ENCODE measurements at places on chromosomes 7 and 10.
A peak's percentile ranks its signal among the peaks of the same experiment; 100 is the strongest.

GRCh38 chr7:133452577-133452976 lies 199.7 kb downstream of the EXOC4 start:
- no peak for DNase-seq

DNA sequence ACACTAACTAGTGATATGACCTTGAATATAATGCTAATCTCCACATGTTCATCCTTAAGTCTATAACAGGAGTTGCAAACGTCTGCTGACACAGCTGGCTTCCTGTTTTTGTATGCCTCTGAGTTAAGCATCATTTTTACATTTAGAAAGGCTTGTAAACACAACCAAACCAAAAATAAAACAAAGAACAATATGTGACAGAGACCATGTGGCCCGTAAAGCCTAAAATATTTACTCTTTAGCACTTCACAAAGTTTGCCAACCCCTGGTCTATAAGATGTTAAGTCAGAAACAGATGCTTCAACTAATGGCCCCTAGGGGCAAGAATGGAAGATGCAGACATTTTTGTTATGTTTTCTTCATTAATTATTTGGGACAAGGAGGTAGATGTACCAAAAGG lies 109.3 kb downstream of the CPEB3 start:
- DNase-seq, result no peak

DNA sequence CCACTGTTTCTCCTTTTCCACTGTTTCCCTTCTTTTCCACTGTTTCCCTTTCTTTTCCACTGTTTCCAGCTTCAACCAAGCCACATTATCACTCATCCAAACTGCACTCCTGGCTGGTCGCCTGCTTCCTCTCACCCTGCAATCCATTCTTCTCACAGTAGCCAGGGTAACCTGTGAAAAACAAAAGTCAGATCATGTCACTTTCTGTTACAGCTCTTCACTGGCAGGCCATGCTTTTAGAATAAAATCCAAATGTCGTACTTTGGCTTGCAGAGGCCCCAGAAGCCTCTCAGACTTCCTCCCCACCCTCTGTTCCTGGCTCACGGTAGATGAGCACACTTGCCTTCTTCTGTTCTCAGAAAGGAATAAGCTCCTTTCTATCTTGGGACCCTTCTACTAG lies 33.9 kb downstream of the STARD3NL start:
- no peak for DNase-seq

DNA sequence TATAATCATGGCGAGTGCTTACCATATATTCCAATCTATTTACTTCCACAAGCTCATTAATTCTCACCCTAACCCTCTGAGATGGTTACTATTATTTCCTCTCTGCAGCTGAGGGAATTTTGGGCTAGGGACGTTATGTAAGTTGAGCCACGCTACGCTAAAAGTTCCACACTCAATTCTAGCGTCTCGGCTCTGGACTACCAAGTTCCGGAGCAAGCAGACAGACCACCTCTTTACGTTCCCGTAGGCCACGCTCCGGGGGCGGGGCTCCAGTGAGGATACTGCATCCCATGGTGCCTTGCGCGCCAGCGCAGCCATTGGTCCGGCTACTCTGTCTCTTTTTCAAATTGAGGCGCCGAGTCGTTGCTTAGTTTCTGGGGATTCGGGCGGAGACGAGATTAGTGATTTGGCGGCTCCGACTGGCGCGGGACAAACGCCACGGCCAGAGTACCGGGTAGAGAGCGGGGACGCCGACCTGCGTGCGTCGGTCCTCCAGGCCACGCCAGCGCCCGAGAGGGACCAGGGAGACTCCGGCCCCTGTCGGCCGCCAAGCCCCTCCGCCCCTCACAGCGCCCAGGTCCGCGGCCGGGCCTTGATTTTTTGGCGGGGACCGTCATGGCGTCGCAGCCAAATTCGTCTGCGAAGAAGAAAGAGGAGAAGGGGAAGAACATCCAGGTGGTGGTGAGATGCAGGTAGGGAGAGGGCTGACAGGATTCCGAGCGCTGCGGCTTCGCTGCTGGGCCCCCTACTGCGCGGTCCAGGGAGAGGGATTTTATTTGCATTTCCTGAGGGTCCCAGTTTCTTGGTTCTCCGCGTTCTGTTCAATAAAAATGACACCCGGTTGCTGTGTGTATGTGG lies at the start of gene KIF11:
Gene KIF11, plus strand, starts transcription at position 370 of the 858 bp plus-strand sequence. Its CDS starts 246 bp downstream, at position 616.
- peak; percentile 94 for DNase-seq

- no peak for DNase-seq
Observed at GRCh38 chr7:121480058-121480457, 84.0 kb upstream of the FAM3C start.

DNA sequence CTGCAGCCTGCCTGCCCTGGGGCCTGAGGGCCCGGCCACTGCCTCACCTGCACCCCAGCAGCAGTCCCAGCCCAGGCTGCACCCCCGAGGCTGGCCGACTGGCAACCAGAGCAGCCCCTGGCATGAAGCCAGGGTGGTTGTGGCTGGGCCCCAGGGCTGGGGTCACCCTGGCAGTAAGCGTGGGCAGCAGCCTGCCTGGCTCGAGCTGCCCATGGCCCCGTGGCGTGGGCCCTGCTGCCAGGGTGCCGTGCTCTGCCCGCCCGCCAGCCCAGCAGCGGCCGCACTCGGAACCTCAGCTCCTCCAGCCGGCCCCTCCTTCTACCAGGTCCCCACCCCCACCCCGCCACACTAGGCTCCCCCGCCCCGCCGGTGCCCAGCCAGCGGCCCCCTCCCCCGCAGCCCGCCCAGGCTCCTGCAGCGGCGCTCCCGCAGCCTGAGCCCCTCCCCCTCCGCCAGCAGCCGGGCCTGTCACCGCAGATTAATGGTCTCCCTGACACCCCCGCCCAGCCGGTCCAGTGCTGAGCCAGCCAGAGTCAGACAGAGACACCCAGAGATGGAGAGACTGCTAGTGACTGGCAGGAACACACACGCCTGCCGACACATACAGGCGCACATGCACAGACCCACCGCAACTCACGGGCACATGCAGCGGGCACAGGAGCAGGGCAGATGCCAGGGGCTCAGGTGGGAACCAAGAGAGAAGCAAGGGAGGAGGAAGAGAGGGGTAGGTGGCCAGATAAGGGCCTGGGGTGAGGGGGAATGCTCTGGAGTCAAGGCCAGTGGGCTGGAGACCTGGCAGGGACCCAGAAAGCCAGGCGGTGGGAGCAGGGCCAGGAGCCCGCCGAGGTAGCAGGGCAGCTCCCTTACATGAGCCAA lies 22.4 kb downstream of the KCNH2 start:
- no peak for DNase-seq

DNA sequence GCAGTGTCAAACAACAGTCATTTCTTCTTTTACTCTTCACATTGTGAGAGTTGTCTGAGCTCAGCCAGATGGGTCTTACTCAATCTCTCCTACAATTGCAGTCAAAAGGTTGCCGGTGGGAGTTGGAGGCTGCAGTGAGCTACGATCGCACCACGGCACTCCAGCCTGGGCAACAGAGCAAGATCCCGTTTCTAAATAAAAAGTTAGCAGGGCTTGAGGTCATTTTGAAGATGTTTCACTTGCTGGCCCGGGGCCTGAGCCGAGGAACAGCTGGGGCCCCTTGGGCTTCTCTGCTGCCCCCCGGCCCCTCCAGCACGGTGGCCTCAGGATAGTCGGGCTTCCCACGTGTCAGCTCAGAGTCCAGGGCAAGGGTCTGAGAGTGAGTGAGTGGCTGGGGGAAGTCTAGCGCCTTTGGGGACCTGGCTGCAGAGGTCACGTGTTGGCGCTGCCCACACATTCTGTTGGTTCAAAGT lies 40.4 kb downstream of the GTF2IRD1 start:
- no peak for DNase-seq

GRCh38 chr10:69481305-69481704 lies 30.0 kb downstream of the TSPAN15 start:
- no peak for DNase-seq

DNA sequence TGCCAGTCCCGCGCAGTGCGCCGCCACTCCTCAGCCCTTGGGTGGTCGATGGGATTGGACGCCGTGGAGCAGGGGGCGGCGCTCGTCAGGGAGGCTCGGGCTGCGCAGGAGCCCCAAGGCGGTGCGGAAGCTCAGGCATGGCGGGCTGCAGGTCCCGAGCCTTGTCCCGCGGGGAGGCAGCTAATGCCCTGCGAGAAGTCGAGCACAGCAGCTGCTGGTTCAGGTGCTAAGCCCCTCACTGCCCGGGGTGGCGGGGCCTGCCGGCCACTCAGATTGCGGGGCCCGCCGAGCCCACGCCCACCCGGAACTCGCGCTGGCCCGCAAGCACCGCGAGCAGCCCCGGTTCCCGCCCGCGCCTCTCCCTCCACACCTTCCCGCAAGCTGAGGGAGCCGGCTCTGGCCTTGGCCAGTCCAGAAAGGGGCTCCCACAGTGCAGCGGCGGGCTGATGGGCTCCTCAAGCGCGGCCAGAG lies 14.4 kb upstream of the WASL start:
- no peak for DNase-seq

DNA sequence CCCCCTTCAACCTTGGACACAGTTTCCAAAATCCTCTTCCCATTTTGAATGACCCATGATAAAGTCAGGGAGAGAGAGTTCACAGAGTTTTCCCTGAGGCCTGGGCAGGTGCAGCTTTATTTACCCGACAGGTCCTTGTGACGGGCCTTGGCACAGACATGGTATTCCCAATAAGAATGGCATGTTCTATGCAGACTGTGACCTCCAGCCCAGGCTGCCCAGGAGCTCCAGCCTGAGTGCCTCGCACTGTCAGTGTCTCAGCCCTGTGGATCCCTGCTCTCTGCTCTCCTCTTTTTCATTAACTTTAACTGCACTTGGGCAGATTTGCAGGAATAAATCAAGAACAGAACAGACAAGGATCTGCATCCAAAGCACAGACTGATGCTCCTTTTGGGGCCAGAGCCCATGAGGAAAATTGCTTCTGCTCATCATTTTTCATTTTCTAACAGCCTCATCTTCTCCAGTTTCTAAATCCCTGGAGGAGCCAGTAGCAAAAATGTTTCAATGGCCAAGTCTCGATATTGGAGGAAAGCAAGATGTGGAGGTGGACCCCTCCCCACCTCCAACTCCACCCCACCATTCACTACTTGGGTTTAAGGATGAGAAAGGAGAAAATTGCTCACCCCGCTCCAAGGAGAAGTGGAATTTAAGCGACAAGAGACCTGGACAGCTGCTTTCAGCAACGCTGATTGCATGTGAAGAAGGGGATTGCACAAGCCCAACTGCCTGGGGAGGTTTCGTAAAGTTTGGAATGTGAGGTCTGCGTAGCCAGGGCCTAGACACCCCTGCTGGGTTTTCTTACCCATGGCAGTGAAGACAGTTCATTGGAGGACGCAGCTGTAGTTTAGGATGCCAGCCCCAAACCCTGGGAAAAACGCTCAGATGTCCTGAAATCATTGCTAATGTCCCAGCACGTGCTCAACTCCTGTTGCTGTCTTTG lies 225.9 kb downstream of the WDR11 start:
- no peak for DNase-seq

DNA sequence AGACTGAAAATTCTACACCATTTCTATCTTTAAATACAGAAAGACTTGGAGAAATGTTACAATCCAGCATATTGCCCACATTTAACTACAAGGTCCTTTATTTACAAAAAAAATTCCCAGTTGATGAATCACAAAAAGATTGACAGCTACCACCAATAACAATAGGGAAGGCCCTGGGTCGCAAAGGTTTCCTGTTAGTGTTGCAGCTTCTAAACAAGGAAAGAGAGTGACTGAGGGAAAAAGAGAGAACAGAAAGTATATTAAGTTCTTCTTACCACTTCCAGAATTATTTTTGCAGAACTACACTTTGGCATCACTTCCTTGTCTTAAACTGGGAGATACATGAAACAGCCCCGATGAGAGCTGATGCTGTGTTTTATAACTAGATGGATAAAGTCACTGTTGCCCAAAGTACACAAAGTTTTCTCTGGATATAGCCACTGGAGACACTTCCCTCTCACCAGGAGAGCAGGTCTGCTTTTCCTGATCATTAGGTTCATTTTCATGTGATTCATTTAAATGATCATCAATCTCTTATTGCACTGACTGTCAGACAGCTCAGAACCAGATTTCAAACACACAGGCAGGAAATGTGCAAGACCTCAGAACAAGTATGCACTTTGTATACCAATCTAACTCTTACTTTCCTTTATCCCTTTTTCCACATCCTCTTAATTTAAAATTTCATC lies 57.0 kb downstream of the SHTN1 start:
- no peak for DNase-seq

Data from stimulated activated CD4-positive, alpha-beta T cell treated with anti-CD3 and anti-CD28 coated beads, Interleukin-2, amount 100 ng/mL, for 48 hours (primary cell).